Fibroblast of the conjunctiva (primary cell): ENCODE measurements at places on chromosomes 13 and 19.

DNA sequence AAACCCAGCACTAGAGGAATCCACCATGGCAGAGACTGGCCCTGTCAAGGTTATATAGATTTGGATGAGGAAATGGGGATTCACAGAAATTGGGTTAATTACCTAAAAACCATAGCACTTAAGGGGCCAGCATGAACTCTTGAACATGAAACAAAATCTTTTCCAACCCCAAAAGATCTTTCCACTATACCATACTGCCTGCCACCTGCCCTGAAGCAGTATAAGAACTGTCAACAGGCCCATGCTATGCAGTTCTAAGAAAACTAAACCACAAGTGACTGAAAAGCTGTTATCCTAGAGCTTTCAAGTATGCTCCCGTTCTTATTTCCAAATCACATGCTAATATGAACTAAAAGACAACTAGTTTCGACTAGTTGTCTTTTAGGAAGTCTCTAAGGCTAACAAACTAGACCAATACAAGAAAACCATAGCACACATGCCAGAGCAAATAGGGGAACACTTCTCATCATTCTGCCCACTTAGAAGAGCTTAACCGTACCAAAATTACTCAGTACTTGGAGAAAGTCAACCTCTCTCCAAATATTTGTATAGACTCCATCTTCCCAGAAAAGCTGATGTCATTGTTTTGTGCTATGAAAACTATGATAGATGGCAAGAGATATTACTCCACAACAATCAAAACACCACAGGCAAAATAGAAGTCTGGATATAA, 27.5 kb downstream of the HSPH1 start:
- no peak for DNase-seq

DNA sequence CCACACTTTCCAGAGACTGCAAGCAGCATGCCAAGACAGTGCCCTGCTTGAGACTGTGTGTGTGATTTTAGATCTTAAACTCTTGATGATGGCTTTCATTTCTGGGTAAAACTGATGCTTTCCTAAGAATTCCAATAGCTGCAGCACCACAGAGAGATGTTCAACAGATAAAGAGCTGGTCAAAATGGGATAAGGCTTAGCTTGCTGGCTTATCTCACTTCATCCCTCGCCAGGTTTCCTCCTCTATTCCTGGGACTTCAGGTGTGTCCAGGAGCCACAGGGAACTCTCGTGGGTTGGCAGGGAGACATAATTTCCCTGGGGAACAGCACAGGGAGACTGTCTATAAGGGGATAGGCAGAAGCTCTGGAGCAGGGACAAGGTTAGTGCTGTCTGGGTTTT, 137.3 kb downstream of the KCTD15 start:
- no peak for DNase-seq

DNA sequence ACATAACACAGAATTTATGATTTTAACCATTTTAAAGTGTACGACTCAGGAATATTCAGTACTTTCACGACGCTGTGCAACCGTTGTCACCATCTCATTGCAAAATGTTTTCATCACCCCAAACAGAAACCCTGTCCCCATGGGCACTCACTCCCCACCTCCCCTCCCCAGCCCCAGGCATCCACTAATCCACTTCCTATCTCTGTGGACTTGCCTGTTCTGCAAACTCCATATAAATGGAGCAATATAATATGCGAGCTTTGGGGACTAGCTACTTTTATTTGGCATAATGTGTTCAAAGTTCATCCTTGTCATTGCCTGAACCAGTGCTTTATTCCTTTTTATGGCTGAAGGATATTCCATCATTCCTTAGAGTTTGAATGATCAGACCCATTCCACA, 7.3 kb upstream of the INSR start:
- DNase-seq = no peak

DNA sequence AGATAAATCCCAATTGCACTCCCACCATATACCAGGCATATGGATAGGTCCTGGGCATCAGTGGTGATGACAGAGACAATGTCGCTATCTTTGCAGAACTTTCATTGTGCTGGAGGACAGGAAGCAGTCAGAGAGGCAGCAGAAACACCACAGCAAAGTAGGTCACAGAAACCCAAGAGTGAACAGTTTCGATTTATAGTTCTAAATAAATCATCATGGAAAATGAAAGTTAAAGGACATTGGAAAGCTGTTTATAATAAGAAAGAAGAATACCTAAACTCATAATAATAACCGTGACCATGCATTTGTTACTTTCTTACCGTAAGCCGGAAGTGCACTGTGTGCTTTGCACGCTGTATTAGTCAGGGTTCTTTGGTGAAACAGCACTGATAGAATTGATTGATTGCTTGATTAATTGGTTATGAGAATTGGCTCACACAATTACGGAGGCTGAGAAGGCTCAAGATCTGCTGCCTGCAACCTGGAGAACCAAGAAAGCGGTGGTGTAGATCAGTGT, 38.9 kb downstream of the ALOX5AP start:
- DNase-seq = no peak

DNA sequence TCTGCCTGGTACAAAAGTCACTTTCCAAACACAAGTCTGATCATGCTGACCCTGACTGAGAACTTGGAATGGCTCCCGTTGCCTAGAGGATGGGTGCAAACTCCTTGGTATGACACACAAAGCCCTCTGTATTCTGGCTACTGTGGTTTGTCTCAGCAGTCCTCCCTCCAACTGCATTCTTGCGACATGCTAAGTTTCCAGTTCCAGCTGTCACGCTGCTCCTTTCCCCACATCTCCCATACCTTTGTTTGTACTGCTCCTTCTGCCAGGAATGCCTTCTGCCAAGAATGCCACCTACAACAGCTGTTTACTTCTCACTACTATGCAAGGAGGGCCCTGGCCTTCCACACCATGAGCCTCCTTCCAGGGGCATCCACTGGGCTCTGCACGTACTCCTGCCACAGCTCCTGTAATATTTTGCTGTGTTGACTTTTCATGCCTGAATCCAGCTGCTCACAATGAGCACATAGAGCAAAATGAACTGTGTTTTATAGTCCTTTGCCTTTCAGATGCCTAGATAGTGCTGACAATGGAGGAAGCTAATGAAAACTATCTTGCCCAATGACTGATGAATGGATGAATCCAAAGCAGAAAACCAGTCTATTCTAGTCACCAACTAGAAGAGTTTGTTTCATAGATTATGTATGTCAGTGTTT, 543.7 kb downstream of the EFNB2 start:
- DNase-seq = peak; percentile 23

DNA sequence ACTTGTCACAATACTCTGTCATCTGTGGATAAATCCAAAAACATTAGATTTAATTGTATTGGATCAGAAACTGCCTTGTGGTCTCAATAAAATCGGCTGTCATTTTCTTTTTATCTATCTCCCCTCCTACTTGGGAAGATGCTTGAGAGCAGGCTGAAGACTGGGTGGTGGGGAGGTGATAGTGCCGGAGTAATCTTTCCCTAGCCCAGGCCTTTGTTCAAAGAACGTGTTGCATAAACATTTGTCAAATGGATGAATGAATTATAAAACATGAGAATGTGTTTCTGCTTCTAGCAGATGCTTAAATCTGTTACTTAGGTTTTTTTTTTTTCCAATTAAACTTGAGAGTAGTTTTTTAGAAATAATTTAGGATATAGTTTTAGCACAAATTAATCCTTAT, 49.9 kb downstream of the DNAJC3 start:
- DNase-seq = no peak

- peak; percentile 37 for DNase-seq
Measured at GRCh38 chr19:2221250-2221831, 14.8 kb downstream of the PLEKHJ1 start.

DNA sequence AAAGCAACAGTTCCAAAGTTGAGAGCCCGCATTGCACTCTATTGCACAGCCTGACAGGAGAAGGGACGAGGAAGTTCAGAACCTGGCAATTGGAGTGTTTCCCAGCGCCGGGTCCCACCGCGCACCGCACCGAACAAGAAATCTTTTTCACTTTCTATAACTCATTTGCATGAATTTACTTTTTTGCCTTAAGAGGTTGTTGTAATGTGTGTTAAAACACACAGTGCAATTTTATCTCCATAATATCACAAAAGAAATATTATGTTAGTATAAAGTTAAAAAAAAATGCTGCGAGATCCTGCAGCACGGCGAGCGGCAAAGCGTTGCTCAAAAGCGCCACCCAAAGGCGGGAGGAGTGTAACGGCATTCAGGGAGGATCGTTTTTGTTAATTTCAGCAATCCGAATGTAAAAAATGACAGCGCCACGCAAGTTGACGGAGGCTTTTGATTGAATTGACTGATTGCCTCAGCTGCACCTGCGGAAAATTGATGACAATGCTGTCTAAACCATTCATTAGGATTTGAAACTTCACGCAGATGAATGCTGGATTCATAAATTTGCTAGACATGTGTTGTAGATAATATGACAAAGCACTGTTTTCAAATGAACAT, 303.6 kb upstream of the ZNF507 start:
- peak; percentile 8 for DNase-seq

- DNase-seq = no peak
Measured at GRCh38 chr13:96308568-96308967, 218.7 kb downstream of the HS6ST3 start.

- no peak for DNase-seq
Measured at GRCh38 chr19:30676990-30677679, 305.0 kb downstream of the ZNF536 start.

DNA sequence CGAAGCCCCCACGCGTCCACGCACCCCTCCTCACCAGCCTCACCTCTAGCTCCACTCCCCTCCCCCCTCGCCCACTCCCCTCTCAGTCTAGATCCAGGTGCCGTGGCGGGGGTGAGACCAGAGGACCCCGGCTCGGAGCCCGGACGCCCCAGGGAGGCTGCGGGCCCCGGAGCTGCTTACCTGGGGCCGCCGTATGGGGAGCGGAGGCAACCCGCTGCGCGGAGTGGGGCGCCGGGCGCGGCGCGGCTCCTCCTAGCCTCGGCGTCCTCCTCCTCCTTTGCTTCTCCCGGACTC, 353 bp downstream of the ENOX1 start:
- no peak for DNase-seq

- DNase-seq = no peak
Measured at GRCh38 chr19:28793391-28794168, 419.4 kb downstream of the UQCRFS1 start.

DNA sequence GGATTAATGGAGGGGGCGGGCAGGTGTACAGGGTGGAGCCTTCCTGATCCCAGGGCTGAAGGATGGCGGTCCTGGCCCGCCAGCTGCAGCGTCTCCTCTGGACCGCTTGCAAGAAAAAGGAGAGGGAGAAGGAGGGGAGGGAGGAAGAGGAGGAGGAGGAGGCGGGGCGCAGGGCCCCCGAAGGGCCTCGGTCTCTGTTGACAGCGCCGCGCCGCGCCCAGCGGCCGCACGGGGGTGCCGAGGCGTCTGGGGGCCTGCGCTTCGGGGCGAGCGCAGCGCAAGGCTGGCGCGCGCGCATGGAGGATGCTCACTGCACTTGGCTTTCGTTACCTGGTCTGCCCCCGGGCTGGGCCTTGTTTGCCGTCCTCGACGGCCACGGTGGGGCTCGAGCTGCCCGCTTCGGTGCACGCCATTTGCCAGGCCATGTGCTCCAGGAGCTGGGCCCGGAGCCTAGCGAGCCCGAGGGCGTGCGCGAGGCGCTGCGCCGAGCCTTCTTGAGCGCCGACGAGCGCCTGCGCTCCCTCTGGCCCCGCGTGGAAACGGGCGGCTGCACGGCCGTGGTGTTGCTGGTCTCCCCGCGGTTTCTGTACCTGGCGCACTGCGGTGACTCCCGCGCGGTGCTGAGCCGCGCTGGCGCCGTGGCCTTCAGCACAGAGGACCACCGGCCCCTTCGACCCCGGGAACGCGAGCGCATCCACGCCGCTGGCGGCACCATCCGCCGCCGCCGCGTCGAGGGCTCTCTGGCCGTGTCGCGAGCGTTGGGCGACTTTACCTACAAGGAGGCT, at the start of gene PPM1N:
TSS of gene PPM1N (plus strand) at position 33 of the 785 bp plus-strand sequence. CDS start at position 63, 30 bp downstream.
- no peak for DNase-seq
